Naive thymus-derived CD4-positive, alpha-beta T cell (primary cell): ENCODE measurements at places on chromosomes 12 and 14. TPM values are rescaled to one million over a fixed set of nuclear protein-coding genes. Genes with fewer than 3 reads are reported as not detected.

- no peaks in the 10 kb centered on the region for H3K4me1 ChIP-seq
- H3K27ac ChIP-seq, result no peak overlapping the region
- H3K36me3 ChIP-seq, result no peaks in the 10 kb centered on the region
These were observed 29.0 kb downstream of the CCDC60 start for GRCh38 chr12:119363490-119363889.

DNA sequence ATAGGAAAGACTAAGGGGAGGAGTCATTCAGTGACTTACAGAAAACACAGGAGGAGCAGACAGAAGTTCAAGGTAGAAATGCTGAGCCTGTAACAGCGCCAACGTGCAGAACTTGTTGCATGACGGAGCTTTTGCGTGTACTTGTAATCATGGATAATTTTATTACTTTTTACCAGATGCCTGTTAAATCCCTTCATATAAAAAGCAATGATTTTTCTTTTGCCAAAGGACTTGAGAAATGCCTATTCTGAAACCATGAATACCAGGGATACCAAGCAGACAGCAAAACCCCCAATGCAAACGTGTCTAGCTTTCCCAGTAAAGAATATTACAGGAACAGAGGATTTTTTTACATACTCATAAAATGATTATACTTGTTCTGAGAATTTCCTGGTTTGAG, 163.6 kb upstream of the GSC start:
- H3K4me1 ChIP-seq, result no peaks in the 10 kb centered on the region
- no peaks in the 10 kb centered on the region for H3K36me3 ChIP-seq
- no peak overlapping the region for H3K4me3 ChIP-seq
- H3K27ac ChIP-seq, result no peak overlapping the region
- no peaks in the 10 kb centered on the region for H3K27me3 ChIP-seq
- no peak for DNase-seq

GRCh38 chr14:90514015-90514398, 117.2 kb downstream of the CALM1 start:
- no peak for DNase-seq
- H3K4me1 ChIP-seq, result no peaks in the 10 kb centered on the region
- H3K27me3 ChIP-seq, result no peaks in the 10 kb centered on the region
- H3K27ac ChIP-seq, result no peak overlapping the region
- no peak overlapping the region for H3K4me3 ChIP-seq
- H3K36me3 ChIP-seq, result no peaks in the 10 kb centered on the region

GRCh38 chr14:69323266-69323998, 63.5 kb downstream of the GALNT16 start:
- H3K4me3 ChIP-seq, result no peak overlapping the region
- H3K4me1 ChIP-seq, result no peaks in the 10 kb centered on the region
- no peak overlapping the region for H3K27ac ChIP-seq
- no peak for DNase-seq
- H3K36me3 ChIP-seq, result no peaks in the 10 kb centered on the region

- DNase-seq, result peak; percentile 11
- peaks cover 32% of the 10 kb centered on the region for H3K36me3 ChIP-seq
- H3K4me1 ChIP-seq, result peaks cover 12% of the 10 kb centered on the region
- no peak overlapping the region for H3K4me3 ChIP-seq
- H3K27ac ChIP-seq, result no peak overlapping the region
These were observed 16.9 kb downstream of the BRF1 start for GRCh38 chr14:105283899-105284298.

DNA sequence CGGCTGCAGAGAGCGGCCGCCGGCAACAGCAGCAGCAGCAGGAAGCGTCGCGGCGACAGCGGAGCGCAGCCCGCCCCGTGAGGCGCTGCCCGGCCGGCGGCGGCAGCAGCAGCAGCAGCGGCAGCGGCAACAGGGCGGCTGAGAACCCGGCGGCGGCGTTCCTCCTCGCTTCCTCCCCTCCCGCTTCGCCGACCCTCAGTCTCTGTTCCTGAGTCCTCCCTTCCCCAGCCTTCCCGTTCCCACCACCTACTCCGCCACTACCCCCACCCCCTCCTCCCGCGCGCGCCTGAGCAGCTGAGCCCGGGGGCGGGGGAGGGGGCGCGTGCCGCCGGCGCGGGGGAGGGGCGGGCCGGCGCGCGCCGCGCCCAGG, 310 bp downstream of the BICDL1 start:
- no peak for DNase-seq
- H3K4me3 ChIP-seq, result peak overlapping the region; percentile 52
- H3K36me3 ChIP-seq, result no peaks in the 10 kb centered on the region
- H3K27me3 ChIP-seq, result no peaks in the 10 kb centered on the region
- H3K4me1 ChIP-seq, result peaks cover 18% of the 10 kb centered on the region

- H3K36me3 ChIP-seq, result no peaks in the 10 kb centered on the region
- DNase-seq, result no peak
- H3K4me3 ChIP-seq, result no peak overlapping the region
These were observed 37.8 kb downstream of the PROX2 start for GRCh38 chr14:74838166-74838565.

DNA sequence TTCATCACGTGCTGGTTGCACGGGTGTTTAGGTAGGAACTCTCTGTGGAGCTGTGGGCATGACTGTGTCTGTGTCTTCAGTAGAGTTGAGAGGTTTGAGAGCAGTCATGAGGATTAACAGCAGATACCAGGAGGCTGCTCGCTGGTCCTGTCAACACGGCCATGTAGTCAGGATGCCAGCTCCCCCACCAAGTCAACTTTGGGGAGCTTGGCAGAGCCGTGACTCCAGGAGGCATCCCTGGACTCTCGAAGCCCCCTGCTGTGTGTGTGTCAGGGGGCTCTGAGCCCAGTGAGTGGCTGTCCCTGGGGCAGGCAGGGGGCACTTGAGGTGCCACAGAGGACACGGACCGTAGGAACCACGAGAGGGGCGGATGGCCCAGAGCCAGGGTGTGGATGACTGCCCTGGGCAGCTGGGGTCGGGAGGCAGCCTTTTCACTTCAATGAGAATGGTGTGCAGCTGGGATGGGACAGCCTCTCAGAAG, 7.2 kb upstream of the GPR132 start:
- H3K27ac ChIP-seq, result no peak overlapping the region
- no peak overlapping the region for H3K4me3 ChIP-seq
- no peak for DNase-seq
- H3K27me3 ChIP-seq, result no peaks in the 10 kb centered on the region

DNA sequence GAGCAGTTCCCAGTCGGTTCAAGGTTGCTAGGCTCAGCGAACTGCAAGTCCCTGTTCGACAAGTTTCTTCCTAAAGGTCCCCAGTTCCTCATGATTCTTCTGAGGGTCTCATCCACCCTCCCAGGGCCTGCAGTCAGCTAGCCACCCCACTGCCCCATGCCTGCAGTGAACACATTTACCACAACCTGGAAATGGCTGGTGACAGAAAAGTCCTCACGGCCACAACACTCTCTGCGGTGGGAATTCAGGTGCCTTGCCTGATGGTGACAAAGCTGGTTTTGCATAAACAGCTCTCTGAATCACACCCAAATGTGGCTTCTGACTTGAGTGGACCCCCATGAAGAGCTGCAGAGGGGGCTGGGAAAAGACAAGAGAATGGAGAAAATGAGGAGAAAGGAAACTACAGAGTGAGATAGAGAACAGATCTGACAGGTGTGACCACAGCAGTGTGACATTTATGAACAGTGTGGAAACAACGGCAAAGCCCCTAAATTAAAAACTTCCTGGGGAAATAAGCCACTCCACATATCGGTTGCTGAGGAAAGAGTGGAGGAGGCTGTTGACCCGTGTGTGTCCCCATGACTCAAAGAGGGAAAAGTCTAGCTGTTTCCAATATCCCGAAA, 1.3 kb upstream of the CD27 start:
- peak overlapping the region; percentile 19 for H3K4me3 ChIP-seq
- DNase-seq, result no peak
- H3K27me3 ChIP-seq, result no peaks in the 10 kb centered on the region
- H3K27ac ChIP-seq, result peak overlapping the region; percentile 87
- no peaks in the 10 kb centered on the region for H3K36me3 ChIP-seq

- no peaks in the 10 kb centered on the region for H3K4me1 ChIP-seq
- H3K27me3 ChIP-seq, result no peaks in the 10 kb centered on the region
- no peak overlapping the region for H3K4me3 ChIP-seq
- H3K27ac ChIP-seq, result no peak overlapping the region
These were observed 199.0 kb upstream of the ATP2B1 start for GRCh38 chr12:89907659-89908058.

DNA sequence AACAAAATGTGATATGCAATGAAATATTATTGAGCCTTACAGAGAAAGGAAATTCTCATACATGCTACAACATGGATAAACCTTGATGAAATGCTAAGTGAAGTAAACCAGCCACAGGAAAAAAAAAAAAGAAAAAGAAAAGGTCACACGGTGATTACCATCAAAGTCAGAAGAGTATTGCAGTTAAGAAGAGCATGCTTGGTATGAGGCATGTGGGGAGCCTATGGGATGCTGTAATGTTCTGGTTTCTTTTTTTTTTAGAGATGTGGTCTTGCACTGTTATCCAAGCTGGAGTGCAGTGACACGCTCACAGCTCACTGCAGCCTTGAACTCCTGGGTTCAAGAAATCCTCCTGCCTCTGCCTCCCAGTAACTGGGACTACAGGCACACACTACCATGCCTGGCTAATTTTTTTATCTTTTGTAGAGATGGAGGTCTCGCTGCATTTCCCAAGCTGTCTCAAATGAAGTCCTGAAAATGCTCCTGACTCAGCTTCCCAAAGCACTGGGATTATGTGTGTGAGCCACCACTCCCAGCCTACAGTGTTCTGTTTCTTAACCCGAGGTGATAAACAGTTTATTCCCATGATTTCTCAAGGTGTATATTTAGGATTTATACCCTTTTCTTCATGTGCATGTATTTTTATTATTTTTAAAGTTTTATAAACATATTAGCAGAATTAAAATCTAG, 96.2 kb downstream of the SEC23A start:
- no peaks in the 10 kb centered on the region for H3K36me3 ChIP-seq
- no peak for DNase-seq
- H3K27ac ChIP-seq, result no peak overlapping the region
- no peaks in the 10 kb centered on the region for H3K4me1 ChIP-seq

DNA sequence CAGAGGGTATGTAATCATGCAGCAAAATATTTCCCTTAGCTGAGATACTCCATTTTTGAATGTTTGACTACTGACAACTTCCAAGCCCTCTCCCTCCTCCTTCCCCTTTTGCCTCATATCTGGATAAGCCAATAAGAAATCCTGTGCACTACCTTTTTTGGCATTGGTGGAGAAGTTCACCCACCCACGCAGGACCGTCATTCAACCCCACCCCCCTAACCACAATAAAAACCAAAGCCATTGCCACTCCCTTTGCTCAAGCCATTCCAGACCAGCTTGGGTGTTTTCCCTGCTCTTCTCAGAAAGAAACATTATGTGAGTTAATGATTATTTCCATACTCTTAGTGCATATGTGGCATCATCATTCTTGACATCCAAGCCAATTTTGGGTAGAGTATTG, 176.7 kb downstream of the PTPN11 start:
- no peaks in the 10 kb centered on the region for H3K4me1 ChIP-seq
- no peak overlapping the region for H3K4me3 ChIP-seq
- H3K36me3 ChIP-seq, result no peaks in the 10 kb centered on the region
- H3K27me3 ChIP-seq, result no peaks in the 10 kb centered on the region
- DNase-seq, result no peak

- no peaks in the 10 kb centered on the region for H3K36me3 ChIP-seq
- H3K4me1 ChIP-seq, result peaks cover 14% of the 10 kb centered on the region
- H3K27me3 ChIP-seq, result no peaks in the 10 kb centered on the region
These were observed 345.2 kb downstream of the BCL11B start for GRCh38 chr14:98926801-98927200.

DNA sequence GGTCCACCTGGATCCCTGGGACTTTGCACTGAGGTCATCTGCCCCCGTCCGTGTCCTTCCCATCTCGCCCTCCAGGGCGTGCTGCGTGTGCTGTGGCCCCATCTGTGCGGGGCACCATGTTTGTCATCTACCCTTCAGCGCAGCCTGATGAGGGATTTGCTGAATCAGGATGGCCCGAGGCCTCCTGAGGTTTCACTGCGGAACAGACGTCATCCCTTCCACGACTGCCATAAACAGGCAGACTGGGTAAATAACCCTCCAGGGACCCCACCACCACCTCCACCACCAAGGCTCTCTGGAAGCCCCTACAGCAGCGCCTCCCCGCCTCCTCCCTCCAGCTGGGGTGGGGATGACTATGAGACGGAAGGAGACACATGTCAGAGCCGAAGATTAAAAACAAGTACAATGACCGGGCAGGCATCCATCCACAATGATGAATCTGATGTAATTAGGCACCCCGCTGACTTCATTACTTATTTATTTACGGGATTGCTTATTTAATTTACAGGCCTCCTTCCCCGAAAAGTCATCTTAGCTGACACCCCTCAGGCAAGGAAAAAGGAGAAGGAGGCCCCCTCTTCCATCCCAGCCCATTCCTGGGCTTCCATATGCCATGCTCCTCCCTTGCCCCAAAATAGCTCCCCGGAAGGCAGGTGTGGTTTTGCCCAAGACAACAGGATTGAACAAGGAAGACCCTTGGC, 39.4 kb downstream of the NCOR2 start:
- H3K4me3 ChIP-seq, result no peak overlapping the region
- H3K27ac ChIP-seq, result no peak overlapping the region
- H3K27me3 ChIP-seq, result no peaks in the 10 kb centered on the region
- H3K4me1 ChIP-seq, result no peaks in the 10 kb centered on the region
- no peaks in the 10 kb centered on the region for H3K36me3 ChIP-seq
- DNase-seq, result no peak

GRCh38 chr14:34063470-34064164, 112.7 kb upstream of the EGLN3 start:
- no peaks in the 10 kb centered on the region for H3K4me1 ChIP-seq
- H3K36me3 ChIP-seq, result no peaks in the 10 kb centered on the region
- no peak for DNase-seq
- no peaks in the 10 kb centered on the region for H3K27me3 ChIP-seq
- no peak overlapping the region for H3K4me3 ChIP-seq
- no peak overlapping the region for H3K27ac ChIP-seq

GRCh38 chr12:50659690-50660424, 104.0 kb upstream of the ATF1 start:
- no peak overlapping the region for H3K27ac ChIP-seq
- no peaks in the 10 kb centered on the region for H3K36me3 ChIP-seq
- no peak for DNase-seq
- H3K4me3 ChIP-seq, result no peak overlapping the region
- H3K4me1 ChIP-seq, result no peaks in the 10 kb centered on the region

DNA sequence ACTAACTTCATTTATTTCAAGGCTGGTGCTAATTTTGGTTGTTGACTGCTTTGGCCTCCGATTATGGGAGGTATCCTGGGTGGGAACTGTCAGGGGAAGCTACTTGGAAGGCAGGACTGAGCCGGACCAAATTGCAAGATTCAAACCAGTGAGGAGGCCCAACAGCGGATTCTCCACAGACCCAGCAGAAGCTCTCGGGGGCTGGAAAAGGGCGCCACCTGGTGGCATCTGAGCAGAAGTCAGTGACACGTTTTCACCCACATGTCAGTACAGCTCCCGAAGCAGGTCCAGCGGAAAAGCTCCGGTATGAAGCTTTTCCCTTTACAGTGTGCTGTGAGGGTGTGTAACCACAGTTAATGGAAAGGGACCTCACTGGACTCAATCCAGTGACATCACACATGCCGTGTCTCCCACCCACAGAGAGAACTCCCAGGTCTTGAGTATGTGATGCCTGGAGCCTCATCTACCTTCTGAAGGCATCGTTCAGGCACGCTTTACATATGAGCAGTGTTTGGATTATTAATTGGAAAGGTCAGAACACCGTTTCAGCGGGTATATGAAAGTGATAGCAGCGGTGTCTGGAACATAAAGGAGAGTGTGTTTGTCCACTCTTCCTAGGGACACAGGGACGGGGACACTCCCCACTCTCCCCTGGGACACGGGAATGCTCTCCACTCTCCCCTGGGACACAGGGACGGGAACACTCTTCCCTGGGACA, 3.6 kb upstream of the P2RX2 start:
- no peaks in the 10 kb centered on the region for H3K36me3 ChIP-seq
- H3K4me3 ChIP-seq, result no peak overlapping the region
- peaks cover 4% of the 10 kb centered on the region for H3K27me3 ChIP-seq
- H3K4me1 ChIP-seq, result peaks cover 12% of the 10 kb centered on the region

Gene TAS2R7
- total RNA-seq, result not detected

Gene SLC25A29
- total RNA-seq, result 25.6 TPM

Gene SIRT4
- total RNA-seq, result 4.0 TPM

Gene AICDA
- not detected for total RNA-seq

Gene CLECL1
- 0.43 TPM for total RNA-seq

Gene TPH2
- total RNA-seq, result 0.16 TPM

Gene RNF34
- 61.1 TPM for total RNA-seq
